ENCODE measurements at places on chromosomes 5 and 9.
A peak's percentile ranks its signal among the peaks of the same experiment; 100 is the strongest.

DNA sequence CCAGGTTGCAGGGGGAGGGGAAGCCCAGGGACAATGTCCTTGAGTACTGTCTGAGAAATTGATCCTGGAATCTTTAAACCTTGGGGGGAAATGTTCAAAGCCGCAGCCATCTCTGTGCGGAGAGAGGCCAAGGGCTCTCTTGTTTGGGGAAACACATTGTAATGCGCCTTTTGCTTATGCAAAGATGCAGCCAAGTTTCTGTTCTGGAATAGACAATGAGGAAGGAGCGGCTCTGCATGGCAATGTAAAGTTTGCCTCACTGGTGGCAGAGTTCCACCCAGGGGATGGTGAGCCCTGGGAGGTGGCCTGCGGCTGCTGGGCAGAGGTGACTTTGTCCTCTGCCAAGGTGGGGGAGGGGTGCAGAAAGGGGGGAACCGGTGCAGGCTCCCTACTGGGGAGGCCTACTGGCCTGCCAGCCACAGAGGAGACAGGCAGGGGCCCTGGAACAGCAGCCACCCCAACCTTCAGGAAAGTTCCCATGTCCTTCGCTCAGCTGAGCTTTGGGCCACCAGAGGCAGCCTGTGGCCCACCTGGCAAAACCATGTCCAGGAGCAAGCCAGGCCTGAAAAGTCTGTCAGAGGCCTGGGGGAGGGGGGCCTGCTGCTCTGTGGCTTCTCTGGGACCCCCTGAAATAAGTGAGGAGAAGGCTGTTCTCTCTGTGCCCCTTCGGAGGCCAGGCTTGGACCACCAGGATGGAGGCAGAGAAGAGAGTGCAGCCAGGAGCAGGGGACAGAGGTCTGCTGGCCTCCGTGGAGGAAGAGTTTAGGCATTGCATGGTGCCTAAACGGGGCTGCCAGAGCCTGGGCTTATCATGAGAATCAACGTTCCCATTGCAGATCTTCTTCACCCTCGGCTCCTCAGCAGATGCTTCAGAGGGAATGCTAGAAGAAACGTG is 127.8 kb downstream of the ZNF354C start:
- no peak for DNase-seq

- DNase-seq = no peak
Observed at GRCh38 chr9:73038613-73039012, 85.8 kb upstream of the ALDH1A1 start.

DNA sequence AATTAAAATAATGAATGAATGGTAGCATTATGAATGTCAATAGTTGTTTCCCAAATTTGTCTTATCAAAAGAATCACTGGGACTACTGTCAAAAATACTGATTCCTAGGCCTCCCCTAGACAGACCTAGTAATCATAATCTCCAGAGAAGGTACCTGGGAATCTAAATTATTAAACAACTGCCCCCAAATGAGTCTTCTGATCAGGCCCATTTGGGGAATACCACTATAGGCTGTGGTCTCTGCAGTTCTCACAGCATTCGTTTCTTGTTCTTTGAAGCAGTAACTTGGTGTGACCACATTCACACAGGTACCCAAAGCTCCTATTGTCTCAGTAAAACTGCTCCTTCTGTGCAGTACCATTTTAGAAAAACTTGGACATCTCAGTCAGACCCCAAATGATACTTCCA is 230.9 kb downstream of the PIK3R1 start:
- DNase-seq = no peak

DNA sequence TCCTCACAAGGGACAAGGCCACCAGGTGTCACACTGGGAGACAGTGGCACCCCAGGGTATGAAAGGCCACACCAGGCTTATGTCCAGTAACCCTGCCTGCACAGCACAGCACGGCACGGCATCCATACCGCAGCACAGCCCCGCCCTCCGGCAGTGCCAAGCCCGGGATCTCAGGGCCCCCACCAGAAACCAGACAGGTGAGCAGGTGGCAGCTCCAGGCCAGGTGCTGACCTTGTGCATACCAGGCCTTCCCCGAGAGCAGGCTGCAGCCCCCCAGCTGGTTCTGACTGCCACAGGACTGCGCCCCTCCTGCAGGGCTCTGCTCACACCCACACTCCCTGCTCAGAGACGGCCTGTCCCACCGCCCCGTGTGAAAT is 56.5 kb downstream of the ADAMTS2 start:
- DNase-seq = peak; percentile 1

GRCh38 chr9:114086607-114087006 is 8.5 kb upstream of the AMBP start:
- DNase-seq = no peak

- DNase-seq = no peak
Observed at GRCh38 chr9:5835808-5836207, 2.9 kb upstream of the ERMP1 start.
